Endothelial cell of umbilical vein (primary cell): ENCODE measurements at places on chromosomes 7 and 10. TPM values are rescaled to one million over a fixed set of nuclear protein-coding genes. Genes with fewer than 3 reads are reported as not detected.

Gene CAMK2G
- 28.1 and 33.6 TPM in 2 replicates for total RNA-seq

Gene FAM237B
- not detected in 2 replicates for total RNA-seq

Gene KLF14
- not detected in 2 replicates for total RNA-seq

Gene CYP3A5
- total RNA-seq, result not detected in 2 replicates

Gene CALHM2
- total RNA-seq, result 28.4 and 32.1 TPM in 2 replicates

Gene PILRA
- total RNA-seq, result 0.53 and 1.3 TPM in 2 replicates

Gene BHLHA15
- 1.2 and 1.5 TPM in 2 replicates for total RNA-seq

Gene MCM10
- 28.7 and 31.6 TPM in 2 replicates for total RNA-seq

Gene LYZL2
- not detected in 2 replicates for total RNA-seq

Gene MRC1
- 0.12 and 0.13 TPM in 2 replicates for total RNA-seq

Gene SOSTDC1
- not detected in 2 replicates for total RNA-seq

Gene AS3MT
- 0.95 TPM in 1 of 2 replicates, not detected in the other for total RNA-seq

Gene HGF
- total RNA-seq, result 0.15 and 0.35 TPM in 2 replicates

- peak; percentile 91 for DNase-seq
Observed at GRCh38 chr7:29622335-29623265, 59.0 kb downstream of the PRR15 start.

DNA sequence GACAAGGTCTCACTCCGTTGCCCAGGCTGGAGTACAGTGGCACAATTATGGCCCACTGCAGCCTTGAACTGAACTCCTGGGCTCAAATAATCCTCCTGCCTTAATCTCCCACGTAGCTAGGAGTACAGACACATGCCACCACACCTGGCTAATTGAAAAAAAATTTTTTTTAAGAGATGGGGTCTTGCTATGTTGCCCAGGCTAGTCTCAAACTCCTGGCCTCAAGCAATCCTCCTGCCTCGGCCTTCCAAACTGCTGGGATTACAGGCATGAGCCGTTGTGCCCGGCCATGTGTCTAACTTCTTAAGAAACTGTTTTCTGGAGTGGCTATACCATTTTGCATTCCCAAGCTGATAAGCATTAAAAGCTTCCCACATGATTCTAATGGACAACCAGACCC lies 9.5 kb upstream of the EFCAB10 start:
- no peak for DNase-seq

- DNase-seq, result no peak
Observed at GRCh38 chr10:100730725-100731406, 14.5 kb upstream of the PAX2 start.

DNA sequence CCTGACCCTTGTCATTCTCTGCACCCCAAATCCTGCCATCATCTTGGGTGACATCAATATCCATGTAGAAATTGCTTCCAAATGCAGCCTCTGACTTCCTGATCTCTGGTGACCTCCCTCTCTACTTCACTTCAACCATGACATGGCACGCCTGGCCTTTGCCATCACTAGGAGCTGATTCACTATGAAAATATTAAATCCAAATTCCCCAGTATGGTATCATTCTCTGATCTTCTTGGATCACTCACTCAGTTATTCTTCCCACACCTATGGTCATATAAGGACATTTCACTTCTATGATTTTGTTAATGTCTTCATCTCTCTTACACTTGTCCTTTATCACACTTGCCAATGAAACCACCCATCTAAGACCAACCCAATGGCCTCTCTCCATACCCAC lies 73.7 kb upstream of the ODAD2 start:
- no peak for DNase-seq

DNA sequence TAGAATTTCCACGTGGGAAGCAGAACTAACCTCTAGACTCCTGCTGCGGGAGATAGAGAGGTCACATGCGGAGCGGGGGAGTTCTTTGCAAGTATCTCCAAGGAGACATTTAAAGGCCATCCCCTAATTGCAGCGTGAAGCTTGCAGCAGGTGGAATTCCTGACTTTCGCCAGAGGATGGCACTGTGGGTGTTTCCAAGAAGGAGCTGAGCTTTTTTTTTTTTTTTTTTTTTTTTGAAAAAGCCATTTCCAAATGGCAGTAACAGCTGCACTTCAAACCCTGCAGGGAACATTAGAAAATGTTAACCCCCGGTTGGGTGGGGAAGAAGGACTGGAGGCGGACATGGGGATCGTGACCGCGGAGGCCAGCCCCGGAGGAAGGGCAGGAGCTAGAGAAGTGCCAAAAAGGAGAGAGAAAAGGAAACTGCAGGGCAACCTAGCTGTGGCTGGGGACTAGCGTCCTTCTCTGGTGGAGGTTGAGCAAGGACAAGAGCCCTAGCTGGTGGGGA lies 487.7 kb downstream of the TYW1 start:
- peak; percentile 10 for DNase-seq

GRCh38 chr10:93333278-93333978 lies 148.7 kb downstream of the MYOF start:
- no peak for DNase-seq

- no peak for DNase-seq
Observed at GRCh38 chr10:113411456-113411855, 141.4 kb upstream of the HABP2 start.

- no peak for DNase-seq
Observed at GRCh38 chr10:104304927-104305326, 33.3 kb downstream of the ITPRIP start.

DNA sequence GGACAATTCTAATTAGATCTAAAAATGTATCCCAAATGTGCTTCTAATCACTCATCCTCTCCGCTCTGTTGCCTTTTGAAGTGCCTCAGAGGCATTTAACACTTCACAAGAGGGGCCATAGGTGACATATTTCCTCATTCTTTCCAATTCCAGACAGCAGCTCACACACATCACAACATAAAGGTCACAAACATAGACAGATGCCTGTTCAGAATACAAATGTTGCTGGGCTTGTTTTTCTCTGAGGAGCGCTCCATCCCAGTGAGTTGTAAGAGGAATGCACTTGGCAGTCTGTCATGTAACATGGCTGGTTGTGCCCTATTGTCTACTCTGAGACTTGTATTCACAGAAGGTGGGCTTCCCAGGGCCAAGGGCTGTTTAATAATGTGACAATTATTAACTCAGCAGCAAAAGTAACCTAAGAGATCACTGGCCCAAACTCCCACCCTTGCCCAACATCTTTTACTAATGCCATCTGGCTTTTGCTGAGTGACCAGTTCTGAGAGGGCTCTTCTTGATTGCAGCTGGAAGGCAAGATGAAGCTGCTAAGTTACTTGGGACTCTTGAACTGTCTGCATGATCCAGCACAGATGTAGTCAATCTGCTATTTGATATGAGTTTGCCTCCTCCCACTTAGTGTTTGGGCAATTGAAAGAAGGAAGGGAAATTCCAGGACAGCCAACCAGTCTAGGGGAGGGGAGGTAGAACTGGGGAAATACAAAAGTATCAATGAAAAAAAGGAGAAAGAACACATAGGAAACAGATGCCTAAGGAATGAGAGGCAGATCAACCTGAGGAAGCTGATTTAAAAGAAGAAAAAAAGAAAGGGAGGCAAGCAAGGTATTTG lies 13.6 kb downstream of the PON2 start:
- DNase-seq, result no peak

GRCh38 chr10:7400068-7400715 lies 10.6 kb downstream of the SFMBT2 start:
- DNase-seq, result no peak

DNA sequence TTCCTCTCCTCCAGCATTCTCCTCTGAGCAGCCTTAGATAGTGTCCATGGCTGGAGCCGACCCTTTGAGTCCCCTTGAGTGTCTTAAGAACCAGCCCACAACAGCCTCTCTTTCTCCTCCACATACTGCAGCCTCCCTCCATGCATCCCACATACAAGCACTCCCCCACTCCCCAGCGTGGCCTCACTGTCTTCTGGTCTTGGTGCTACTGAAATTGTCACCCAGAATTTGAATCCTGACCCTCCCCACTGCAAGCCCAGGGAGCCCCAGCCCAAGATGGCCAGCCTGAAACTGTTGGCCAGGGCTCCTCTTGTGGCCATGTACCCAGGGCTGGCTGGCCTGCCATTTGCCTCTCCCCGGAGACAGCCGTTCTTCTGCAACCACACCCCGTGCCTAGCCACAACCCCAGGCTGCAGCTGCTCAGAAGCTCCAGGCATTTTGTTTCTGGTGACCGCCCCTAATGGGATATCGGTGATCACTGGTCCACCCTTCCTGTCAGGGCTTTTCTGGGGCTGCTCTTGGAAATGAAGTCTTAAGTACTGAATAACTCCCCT lies 18.8 kb upstream of the SH2D4B start:
- DNase-seq, result no peak

DNA sequence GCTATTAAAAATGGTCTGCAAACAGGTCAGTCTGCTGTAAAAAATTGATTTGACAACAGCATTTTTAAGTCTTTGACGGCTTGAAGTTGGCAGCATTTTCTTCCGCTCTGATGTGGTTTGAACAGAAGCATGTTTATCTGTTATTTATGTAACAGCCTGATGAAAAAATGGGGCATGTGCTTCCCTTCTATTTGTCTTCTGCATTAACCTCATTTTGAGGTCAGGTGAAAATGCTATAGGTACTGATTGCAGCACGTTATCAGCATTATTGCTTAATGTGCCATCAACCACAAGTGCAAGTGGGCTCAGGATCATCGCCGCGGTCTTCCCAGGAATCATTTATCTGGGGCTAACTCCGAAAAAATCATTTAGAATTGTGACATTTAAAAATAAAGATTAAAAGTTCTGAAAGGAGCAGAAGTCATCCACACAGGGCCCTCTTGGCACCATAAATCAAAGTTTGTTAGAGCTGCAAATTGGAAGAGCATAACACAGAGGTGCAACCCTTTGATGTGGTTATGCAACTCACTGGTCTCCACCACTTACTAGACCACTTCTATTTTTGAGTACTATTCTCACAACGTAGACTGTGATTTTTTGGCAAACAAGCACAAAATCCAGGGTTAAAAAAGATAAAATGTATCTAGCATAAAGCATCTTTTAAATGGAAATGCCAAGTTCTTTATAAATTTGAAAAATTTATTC lies 307.7 kb downstream of the MDFIC start:
- DNase-seq, result no peak

DNA sequence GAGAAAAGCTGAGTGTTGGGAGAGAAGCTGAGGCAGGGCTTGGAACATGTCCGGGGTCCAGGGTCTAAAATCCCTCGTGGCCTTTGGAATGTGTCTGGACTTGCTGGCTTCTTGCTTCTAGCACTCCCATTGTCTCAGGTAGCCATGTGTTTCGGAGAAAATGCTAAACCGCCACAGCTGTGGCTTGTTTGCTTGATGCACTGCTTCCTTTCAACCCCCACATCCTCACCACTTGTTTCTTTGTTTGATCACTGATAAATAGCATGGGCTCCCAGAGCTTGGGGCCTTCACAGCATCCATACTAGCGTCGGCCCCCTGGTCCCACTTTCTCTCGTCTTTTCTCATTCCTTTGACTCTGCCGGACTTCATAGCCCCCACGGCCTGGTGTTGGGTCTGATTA lies 102.7 kb downstream of the ANKRD26 start:
- DNase-seq, result no peak

- DNase-seq, result no peak
Observed at GRCh38 chr7:116334555-116334954, 124.2 kb downstream of the TES start.

DNA sequence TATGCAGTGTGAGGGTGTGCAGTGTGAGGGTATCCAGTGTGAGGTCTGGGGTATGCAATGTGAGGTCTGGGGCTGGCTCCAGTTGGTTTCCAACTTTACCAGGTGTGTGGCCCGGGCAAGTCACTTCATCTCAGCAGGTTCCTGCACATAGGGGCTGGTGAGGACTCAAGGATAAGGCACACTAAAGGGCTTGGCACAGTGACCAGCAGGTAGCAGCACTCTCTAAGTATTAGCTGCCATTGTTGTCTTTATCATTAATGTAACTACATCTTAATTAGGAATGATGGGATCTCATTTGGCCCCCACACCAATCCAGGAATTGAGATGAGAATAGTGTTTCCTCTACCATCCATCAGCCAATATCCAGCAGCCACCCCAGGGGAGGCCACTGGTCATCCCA lies 117.3 kb downstream of the KCNMA1 start:
- DNase-seq, result no peak

- DNase-seq, result no peak
Observed at GRCh38 chr10:6649903-6650302, 69.8 kb upstream of the PRKCQ start.

- DNase-seq, result no peak
Observed at GRCh38 chr10:47445720-47446119, 38.2 kb downstream of the ANXA8 start.

- peak; percentile 18 for DNase-seq
Observed at GRCh38 chr7:18792871-18793595, 297.5 kb downstream of the HDAC9 start.

GRCh38 chr7:24356718-24357386 lies 72.9 kb downstream of the NPY start:
- no peak for DNase-seq

- peak; percentile 60 for DNase-seq
Observed at GRCh38 chr10:29112827-29113615, 175.8 kb upstream of the LYZL1 start.
